Right hindlimb (tissue), 1 donor: ENCODE measurements at places on chromosomes 16 and 17.

- no peak for DNase-seq
These were observed 123.0 kb downstream of the MSI2 start for GRCh38 chr17:57379237-57379894.

DNA sequence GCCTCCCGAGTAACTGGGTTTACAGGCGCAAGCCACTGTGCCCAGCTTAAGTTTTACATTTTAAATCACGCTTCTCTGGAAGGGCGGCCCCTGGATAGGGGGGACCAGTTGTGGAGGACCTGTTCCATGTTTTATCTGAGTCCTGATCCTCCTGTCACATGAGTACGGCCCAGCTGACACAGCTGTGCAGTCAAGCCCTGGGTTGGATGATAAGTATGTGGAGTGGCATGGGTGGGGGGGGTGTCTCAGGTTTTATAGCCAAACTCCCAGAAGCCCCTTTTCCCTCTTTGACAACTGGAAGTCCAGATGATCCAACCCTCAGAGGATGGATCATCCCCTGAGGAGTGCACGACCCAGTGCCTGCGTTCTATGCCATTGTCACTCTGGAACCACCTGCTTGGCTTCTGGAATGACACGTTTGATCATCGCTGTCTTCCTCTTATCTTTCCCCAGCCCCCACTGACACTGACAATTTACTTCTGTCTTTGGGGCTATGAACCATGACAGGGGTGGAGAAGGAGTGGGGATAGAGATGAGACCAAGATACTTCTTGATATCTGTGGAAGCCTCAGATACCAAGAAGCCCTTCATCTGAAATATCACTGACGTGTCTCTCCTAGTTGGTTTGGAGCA is 191.2 kb downstream of the MSI2 start:
- no peak for DNase-seq

DNA sequence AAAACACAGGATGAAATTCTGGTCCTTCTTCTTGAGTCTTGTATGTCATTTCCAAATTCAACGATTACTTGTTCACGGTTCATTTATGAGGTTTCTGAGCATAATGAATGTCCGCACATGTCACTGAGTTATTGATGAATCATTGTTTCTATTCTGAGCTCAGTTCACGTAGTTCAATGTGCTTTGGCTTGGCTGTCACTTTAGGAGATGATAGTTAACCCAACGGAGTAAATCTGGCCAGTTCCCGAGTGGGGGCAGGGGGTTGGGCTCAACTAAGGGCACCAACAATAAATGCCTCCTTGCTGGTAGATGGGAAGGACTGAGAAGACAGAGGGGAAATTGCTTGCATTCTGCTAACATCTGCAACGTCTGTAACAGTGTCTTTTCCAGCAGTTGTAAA is 239.4 kb upstream of the HSBP1 start:
- no peak for DNase-seq

- DNase-seq, result no peak
These were observed 37.1 kb downstream of the YWHAE start for GRCh38 chr17:1362964-1363363.

DNA sequence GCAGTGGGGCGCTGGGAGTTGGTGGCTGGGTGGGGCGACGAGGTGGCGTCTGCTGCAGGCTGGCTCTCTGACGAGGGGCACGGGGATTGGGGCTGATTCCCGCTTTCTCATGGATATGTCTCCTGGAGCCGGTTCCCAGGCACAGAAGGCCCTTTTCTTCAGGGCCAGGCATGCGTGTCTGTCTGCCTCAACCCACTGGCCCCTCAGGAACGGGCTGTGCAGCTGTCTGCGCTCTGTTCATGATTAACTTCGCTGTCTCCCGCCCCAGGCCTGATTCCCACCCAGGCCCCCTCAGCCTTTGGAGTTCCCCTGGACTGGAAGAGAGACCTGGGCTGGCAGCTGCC is 53.1 kb downstream of the RAP1GAP2 start:
- no peak for DNase-seq

DNA sequence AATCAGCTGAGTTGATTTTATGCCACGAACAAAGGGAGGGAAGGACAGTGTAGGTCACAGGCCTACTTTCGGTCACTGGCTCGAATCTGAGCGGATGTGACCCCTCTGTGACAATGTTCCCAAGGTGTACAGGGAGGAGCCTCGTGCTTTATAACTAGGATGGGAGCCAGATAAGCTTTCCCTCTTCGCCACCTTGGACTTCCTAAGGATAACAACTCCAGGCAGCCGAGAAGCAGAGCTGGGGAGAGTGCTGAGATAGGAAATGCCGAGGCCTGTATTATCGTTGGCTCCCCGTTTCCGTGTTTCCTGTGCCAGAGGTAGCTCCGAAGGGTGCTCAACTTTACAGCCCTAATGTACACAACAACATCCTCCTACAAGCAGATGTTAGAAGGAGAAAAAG is 217.8 kb upstream of the IRX3 start:
- DNase-seq, result no peak

DNA sequence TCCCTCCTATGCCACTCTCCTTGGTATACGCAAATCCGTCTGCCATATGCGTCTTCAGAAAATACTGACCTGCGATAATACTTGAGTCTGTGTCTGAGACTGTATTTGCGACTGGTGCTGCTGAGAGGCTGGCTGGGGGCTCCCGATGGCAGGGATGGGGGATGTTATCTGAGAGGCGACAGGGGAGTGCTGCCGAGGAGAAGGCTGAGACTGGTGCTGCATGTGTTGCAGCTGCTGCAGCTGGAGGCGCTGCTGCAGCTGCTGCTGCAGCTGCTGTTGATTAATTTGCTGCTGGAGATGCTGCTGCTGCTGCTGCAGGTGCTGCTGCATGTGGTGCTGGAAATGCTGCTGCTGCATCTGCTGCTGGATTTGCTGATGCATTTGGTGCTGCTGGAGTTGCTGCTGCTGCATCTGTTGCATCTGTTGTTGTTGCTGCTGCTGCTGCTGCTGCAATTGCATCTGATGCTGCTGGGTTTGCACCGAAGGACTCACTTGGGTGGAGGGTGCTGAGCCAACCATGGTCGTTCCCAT is 107.7 kb downstream of the TOX3 start:
- DNase-seq, result peak; percentile 17

DNA sequence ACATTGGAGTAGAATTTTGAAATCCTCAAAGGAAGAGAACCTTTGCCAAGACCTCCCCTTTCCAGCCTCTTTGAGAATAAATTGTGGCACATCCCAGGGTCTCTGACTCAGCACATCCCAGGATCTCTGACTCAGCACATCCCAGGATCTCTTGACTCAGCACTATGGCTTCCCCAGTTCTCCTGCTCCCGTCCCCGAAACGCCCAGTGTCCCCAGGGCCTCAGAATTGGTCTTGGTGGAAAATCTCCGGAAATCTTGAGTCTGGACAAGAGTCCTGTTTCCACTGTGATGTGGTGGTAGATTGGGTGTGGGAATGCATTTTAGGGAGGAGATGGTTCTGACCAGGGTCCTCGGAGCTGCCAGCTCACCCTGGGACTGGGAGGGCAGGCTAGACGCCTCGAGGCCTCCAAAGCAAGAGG is 19.2 kb downstream of the PLXDC1 start:
- DNase-seq, result no peak

DNA sequence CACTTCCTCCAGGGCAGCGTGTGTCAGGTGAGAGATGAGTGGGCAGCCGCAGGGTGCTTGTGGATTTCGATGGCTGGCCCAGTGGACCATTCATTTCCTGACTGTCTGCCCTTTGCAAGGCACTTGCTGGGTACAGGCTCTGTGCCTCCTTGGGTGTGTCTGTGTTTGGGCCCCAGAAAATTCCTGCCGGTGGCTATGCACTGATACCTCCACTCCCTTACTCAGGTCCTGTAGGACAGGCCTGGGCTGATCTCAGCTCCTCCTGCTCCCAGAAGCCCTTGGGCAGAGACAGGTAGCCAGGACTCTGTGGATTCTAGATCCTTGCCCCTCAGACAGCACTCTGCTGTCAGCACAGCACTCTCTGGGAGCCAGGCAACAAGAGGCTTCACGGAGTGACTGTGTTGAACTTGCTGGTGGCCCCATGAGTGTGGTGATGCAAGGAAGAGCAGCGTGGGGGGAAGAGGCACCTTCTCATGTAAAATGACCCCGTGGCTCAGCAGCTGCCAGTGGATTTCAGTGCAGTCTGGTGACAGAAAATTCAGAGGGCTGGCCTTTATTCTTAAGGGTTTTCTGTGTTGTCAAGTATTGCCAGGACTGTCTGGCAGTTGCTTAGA is 29.0 kb downstream of the PGS1 start:
- no peak for DNase-seq

DNA sequence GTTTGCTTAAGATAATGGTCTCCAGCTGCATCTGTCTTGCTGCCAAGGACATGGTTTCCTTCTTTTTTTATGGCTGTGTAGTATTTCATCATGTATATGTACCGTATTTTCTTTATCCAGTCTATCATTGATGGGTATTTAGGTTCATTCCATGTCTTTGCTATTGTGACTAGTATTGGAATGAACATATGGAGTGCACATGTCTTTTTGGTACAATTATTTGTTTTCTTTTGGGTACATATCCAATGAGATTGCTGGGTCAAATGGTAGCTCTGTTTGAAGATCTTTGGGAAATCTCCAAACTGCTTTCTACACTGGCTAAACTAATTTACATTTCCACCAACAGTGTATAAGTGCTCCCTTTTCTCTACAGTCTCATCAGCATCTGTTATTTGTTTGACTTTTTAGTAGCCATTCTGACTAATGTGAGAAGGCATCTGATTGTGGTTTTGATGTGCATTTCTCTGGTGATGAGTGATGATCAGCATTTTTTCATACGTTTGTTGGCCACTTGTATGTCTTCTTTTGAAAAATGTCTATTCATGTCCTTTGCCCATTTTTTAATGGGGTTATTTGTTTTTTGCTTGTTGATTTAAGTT is 66.2 kb downstream of the TNFRSF13B start:
- no peak for DNase-seq

DNA sequence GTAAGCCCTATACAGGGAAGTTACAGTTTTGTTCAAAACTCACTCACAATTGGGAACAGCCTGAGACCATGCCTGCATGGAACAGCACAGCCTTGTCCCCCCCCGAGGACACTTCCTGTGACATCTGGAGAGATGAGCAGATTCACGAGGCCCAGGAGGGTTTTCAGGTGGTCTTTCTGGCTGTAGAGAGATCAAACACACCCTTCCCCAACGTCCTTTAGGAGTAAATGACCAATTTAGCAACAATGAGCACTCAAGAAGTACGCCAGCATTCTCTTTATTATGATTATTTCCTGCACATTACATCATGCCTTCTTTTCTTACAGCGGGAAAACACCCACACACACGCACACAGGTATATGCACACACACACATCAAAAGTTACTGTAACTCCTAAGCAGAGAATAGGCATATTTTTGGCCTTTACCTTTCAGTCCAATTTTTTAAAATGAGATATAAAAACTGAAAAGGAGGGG is 39.0 kb downstream of the ADCY9 start:
- no peak for DNase-seq

DNA sequence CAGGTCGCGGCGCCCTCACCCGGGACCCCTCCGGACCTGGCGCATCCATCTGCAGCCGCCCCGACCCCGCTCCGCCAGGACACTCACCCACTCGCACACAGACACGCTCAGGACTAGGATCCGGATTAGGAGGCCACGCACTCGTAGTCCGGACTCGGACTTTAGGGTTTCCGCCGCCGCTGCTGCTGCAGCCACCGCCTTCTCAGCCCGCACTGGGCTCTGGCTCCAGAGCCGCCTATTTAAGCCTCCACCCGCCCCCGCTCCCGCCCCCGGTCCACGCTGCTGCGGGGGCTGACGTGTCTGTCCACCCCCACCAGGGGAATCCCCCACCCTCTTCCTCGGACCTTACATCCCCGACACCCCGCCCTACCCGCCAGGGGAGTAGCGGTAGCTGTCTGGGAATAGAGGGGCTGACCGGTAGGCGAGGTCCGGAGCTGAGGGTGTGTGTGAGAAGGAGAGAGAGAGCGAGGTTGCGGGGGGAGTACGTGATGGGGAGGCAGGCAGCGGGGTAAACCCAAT is at the start of gene RRAD:
RRAD (minus strand) TSS at position 214 of the 519 bp plus-strand sequence. CDS start 356 bp downstream, outside the sequence.
- DNase-seq, result no peak

DNA sequence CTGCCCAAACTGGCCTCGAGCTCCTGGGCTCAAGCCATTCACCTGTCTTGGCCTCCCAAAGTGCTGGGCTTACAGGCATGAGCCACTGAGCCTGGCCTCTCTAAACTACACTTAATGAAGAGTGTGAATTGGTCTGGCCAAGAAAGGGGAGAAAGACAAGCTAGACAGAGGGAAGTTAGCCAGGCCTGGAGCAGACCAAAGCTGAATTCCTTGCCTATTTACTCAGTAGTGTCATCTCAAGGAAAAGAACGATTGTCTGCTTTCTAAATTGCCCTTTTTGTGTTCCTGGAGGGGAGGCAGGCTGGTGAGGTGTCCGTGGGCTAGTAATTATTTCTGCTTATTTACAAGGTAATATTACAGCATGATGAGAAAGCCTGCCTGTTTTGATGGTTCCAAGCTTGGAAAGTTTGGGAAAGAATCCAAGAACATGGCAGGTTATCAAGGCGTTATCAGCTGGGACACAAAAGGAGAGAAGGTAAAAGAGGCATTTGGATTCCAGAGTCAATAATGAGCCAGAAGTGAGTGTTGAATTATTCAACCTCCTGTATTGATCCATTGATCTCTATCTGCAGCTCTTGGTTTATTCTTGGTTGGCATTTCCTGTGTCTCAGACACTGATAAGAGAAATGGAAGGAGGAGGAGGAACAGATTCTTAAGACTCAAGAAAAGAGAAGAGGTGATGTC is 6.3 kb upstream of the CBFB start:
- DNase-seq, result no peak

- no peak for DNase-seq
These were observed 44.6 kb upstream of the MAF start for GRCh38 chr16:79644971-79645667.

DNA sequence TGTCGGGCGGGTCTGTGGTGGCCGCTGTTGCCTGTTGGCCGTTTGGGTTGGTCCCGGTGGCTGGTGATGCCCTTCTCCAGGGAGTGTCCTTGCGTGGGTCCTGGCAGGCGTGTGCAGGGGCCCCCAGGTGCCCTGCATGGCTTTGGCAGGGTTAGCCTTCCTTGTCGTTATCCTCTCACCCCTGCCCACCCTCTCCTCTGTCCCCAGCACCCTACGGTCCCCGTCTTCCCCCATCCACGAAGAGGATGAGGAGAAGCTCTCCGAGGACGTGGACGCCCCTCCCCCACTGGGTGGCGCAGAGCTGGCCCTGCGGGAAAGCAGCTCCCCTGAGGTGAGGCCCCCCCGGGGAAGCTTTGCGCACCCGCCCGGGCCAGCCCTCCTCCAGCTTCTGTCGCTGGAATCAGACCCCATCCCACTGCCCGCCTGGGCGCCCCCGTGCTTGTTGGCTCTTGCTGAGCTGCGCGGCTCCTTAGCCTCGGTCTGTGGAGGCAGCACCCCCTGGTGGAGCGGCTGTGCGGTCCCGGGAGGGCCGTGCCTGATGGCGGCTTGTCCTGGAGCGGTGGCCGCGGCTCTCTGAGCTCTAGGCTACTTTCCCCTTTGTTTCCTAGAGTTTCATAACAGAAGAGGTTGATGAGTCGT is 10.6 kb upstream of the NUDT16L1 start:
- DNase-seq, result peak; percentile 47

GRCh38 chr16:86481607-86482006 is 28.7 kb upstream of the FOXF1 start:
- DNase-seq, result no peak

DNA sequence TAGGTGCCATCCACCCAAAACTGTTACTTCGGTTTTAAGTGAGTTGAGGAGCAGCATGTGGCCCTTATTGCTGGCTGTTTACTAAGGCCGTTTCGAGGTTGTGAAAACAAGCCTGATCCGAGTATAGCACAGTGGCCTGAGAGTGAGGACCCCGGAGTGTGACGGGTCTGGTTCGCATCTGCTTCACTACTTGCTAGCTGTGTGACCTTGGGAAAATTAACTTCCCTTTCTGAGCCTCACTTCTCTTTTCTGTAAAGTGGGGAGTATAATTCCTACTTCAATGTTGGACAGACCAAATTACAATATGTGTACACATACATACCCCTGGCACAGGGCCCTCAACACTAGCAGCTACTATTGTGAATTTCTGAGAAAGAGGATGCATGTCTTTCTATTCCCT is 11.7 kb upstream of the HEATR6 start:
- no peak for DNase-seq
